Esophagus muscularis mucosa (tissue), 4 donors: ENCODE measurements at places on chromosomes 16 and 17.

- no peak for DNase-seq
Measured at GRCh38 chr17:17091856-17092756, 49.8 kb downstream of the MPRIP start.

- DNase-seq: no peak
Measured at GRCh38 chr17:8464941-8465340, 29.3 kb downstream of the NDEL1 start.

GRCh38 chr17:6069539-6070429, at the start of gene WSCD1:
Gene WSCD1, plus strand, starts transcription at chr17:6070379. Its CDS starts 10,280 bp downstream, at chr17:6080659.
- no peak for DNase-seq

DNA sequence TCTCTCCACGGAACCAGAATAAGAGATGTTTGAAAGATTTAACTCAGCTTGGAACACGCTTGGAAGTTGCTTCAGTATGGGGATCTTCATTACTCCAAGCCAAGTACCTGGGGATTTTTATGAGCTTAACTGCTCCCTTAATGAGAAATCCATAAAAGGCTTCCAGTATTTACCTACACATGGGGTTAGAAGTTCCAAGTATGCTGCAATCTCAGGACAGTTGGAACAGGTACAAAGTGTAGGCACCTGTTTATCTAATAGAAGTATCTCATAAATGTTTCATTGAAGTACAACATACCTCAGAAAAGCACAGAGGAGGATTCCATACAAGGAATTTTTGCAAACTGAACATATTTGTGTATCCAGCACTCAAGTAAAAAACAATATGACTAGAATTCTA, 161.6 kb upstream of the PIRT start:
- no peak for DNase-seq

- DNase-seq: no peak
Measured at GRCh38 chr17:73591296-73592078, 52.8 kb downstream of the SDK2 start.

- no peak for DNase-seq
Measured at GRCh38 chr17:37815536-37815935, 70.7 kb upstream of the HNF1B start.

DNA sequence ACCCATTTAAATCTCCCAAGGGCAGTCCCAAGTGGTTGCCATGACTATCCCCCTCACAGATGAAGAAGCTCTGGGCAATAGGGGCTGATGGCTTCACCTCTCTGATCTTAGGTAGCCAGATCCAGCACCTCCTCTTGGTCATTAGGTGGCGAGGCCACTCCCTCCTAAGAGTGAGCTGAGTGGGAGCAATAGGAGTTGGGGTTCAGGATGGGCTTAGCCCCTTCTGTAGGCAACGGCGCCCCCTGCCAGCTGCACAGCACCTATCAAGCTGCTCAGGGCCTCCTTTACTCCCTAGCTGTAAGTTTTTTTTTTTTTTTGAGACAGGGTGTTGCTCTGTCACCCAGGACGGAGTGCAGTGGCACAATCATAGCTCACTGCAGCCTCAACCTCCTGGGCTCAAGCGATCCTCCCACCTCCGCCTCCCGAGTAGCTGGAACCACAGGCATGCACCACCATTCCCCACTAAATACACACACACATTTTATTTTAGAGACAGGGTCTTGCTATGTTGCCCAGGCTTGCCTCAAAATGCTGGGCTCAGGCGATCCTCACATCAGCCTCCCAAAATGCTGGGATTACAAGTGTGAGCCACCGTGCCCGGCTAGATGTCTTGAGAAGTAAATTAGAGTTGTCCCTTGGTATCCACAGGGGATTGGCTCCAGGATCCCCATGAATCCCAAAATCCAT, 3.5 kb upstream of the RRAD start:
- no peak for DNase-seq

DNA sequence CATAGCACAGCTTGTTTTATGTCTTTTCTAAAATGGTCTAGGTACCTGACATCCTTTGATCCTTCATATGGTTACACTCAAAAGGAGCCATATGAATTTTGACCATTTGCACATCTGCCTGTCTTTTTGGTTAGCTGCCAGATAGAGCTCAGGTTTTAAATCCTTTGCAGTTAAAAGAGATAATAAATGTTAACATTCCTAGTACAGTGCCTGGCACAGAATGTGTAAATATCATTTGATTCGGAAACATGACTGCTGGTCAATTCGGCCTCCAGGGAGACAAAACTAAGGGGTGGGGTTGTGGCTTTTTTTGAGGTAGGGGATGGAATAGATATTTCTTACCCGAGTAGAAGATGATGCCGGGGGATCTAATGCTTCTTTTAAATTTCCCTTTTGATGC, 64.2 kb downstream of the FTO start:
- DNase-seq: no peak

DNA sequence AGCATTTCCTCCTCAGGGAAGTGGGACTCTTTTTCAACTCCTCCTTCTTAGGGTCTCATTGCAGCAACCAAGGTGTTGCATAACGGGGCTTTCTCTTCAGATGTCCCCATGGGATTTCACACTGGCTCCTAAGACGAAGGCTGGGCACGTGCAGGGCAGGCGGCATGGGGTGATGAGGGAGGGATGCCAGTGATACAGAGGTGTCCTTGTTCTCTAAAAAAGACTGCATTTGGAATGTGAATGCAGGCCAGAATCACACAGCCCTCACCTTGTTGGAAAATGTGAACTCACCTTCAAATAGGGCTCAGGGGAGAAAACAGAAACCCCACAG, 105.6 kb downstream of the XYLT1 start:
- DNase-seq: no peak

GRCh38 chr17:76612977-76613851, 27.6 kb upstream of the ST6GALNAC2 start:
- DNase-seq: no peak

DNA sequence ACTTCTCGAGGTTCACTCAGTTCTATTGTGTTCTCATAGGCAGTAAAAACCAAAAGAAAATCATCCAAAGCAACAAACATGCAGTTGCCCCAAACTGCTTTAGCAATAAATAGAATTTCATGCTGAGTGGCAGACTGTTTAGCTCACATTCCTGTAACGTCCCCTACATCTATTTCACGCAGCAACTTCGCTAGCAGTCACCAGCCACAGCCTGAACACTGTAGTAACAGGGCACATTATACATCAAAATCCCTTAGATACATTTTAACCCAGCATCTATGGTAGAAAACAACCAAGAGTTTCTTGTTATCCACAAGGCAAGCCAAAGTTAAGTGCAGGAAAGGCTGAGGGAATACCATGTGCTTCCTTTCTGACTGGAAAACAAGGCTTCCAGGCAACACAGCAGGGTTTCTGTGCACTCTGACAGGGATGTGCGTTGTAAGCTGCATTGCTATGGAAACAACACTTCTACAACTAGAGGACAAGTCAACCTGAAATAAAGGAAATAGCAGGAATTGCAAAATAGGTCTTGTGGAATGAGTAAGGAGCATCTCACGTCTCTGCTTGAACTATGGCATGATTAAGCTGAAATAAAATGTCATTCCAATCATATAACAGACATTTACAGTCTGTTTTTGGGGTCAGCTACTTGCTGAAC, 55.4 kb downstream of the CFDP1 start:
- DNase-seq: no peak

- no peak for DNase-seq
Measured at GRCh38 chr17:72602517-72603419, 481.9 kb downstream of the SOX9 start.

- DNase-seq: no peak
Measured at GRCh38 chr17:29617125-29617480, 5.6 kb downstream of the CORO6 start.

DNA sequence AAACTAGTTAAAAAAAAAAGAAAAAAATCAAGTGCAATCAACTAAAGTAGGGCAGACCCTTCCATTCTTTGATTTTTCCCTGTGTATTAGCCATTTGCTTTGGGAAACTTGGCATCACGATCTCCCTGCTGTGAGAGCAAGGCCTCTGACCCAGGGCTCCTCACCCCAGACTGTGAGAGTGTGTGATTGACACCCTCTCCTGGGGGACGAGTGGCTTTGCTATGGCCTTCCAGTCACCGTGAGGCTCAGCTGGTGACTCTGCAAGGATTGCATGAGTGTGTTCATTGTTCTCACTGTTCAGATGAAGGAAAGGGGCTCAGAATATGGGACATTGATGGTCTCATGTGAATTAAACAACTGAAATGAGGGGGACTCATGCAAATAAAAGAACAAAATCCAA, 69.0 kb upstream of the BCAR1 start:
- DNase-seq: no peak

DNA sequence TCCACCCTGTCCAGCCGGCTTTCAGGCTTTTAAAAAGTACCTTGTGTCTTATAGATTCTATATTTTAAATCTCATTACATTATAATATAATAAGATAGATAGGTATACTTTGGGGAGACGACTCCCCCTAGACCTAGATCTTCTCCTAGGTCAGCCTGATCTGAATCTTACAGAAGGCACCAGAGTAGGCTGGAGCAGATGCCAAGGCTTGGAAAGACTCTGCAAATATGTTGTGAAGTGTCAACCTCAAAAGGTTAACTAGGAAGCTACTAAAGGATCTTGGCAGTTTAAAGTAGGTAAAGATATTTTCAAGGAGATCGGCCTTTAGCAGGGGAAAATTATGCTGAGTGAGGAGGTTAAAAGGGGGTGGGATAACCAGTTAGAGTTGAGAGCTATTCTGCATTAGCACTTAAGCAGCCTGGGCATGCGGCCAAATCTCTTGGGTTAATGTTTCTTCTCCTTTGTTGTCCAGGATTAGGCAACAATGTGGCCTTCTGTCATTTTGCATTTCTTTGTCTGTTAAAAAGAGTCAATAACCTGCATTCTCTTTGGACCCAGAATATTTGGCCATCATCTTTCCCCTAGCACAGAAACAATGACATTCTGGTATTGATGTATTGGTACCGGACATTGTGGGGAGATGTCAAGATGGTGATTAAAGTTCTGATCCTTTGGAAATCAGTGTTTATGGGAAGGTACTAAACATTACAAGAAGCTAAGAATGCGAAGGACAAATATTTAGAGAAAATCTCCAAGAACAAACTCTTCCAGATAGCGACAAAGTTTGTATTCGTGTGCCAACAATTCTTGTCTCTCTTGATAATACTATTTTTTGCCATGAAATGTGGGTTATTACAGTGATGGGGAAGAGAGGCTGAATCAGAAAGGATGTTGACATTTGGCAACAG, 51.2 kb upstream of the DHX40 start:
- DNase-seq: no peak

DNA sequence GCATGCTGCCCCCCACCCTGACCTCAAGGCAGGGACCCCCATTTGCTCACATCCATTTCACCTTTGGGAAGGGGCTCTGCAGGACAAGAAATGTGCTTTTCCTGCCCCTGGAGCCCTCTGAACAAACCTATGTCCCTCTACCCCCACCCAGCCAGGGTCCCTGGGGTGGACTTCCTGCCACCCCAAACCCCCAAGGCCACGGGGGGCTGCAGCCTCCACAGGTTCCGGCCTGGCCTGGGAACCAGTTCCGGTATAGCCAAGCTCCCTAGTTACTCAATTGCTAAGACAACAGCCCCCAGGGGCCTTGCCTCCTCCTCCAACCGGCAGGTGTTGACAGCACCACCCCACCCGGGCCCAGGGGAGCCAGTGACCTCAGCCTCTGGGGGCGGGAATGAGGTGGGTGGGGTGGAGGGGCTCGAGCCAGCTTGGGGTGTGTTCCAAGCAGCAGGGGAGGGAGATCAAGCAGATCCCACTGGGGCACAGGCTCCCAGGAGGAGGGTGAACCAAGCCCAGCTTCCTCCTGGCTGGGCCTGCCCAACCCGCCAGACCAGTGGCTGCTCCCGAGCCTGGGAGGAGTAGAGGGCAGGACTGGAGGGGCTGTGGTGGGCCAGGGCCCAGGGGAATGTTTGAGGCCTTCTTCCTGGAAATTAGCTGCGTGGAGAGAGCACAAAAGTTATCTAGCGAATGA, 6.6 kb downstream of the PNMT start:
- DNase-seq: no peak

DNA sequence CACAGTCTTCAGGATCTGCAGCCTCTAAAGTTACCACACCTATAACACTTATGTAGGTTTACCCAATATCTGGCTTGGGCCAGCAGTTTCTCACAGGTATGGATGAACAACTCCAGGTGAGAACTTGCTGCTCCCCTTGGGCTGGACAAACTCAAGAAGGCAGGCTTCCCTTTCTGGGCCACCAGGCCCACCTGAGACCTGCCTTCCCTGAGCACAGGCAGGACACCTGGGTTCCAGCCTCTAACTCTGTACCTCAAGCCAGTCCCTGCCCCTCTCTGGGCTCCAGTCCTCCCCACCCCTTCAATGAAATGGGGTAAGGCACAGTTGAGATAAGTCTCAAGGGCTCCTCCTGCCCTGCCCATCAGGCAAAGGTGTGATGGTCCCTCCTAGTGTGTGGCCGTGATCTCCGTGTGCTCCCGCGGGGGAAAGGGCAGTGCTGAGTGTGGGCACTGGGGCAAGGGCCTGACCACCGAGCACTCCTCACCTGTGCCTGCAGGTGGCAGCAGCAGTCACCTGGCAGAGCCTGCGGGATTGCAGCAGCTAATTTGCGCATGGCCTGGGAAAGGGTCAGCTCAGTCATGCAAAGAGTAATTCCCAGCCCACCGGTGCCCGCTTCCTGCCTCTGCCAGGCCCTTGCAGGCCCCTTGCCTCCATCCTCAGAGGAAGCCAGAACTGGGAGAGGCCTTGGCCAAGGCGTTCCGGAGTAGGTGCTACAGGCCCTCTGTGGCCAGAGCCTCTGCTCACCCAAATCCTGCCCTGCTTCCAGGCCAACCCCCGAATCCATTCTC, 28.2 kb upstream of the ADGRG1 start:
- DNase-seq: no peak

DNA sequence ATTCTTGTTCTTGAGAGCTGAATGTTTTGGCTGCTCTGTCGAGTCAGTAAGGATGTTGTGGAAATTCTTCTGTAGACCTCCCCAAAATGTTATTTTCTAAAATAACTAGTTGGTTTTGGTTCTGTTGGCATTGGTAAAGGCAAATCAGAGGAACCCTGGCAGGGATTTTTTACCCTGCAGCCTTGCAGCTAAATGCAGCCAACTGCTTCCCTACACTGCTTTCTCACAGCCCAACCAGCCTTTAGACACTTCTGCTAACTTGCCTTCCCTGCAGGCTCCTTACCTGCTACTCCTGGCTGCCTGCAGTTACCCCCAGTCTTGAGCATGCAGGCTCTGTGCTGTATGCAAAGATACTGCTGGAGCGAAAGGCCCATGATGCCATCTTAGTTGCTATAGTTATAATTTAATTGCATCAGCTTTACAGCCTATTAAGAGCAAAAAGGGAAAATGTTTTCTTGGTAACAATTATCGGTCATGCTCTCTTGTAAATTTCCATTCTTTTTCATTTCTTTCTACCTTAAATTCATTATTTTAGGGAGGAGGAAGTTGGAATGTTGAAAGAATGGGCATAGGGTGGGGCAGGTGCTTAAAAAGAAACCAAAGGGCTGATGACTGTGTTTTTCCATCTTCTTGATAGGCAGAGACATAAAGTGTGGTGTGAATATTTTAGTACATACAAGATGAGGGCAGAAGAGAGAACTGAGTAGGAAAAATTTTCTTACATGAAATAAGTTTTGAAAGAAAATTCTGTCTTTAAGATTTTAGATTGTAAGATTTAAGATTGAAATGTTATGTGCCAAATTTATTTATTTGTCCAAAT, 20.0 kb downstream of the NUP93 start:
- no peak for DNase-seq

- DNase-seq: peak; percentile 98
Measured at GRCh38 chr16:29290631-29291247, 115.8 kb downstream of the NPIPB11 start.

GRCh38 chr16:85302018-85302847, 190.0 kb upstream of the CIBAR2 start:
- DNase-seq: no peak

- no peak for DNase-seq
Measured at GRCh38 chr17:41054025-41054424, 1.0 kb downstream of the KRTAP2-2 start.
